Hepatocyte (in vitro differentiated cells): ENCODE measurements at places on chromosomes 5 and 9. TPM values are rescaled to one million over a fixed set of nuclear protein-coding genes. Genes with fewer than 3 reads are reported as not detected.

DNA sequence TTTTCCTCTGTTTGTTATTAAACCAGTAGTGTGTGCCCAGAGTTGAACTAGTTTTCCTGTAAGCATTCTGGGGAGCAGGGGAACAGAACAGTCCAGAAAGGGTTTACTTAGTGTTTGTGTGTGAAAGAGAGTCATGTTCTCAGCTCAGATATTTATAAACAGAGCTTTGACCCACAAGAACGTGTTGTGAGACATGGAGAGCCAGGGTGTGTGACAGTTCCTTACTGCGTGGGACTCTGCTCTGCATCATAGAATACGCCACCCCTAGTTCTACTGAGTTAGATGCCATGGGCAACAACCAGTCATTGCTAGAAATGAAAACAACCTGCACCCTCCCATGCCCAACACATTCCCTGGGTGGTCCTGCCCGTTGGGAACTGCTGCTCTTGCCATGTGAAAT is 330.7 kb downstream of the NDUFS4 start:
- no peak for DNase-seq
- H3K36me3 ChIP-seq, result no peaks in the 10 kb centered on the region
- H3K4me1 ChIP-seq, result no peaks in the 10 kb centered on the region
- H3K4me3 ChIP-seq, result no peak overlapping the region

DNA sequence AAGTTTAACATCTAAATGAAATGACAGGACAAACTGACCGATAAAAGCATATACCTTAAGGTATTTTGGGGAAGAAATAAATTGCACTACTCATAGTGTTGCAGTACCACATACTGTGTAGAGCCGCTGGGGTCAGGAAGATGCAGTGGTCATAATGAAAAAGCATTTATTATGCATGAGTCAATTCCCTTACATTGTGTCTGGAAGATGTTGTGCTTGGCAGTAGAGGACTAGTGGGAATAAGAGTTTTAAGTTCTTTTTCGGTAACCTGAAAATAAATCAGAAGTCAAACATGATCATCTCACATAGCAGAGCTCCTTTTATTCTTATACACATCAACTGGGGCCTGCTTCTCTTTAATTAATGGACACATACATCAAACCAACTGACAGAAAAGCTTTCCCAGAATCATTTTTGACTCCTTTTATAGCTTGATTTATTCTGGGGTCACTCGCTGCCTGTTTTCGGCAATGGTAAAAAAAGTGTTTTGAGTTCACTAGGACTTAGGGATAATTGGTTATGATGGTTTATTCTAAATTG is 262.5 kb upstream of the CHD1 start:
- no peak overlapping the region for H3K4me3 ChIP-seq
- no peak for DNase-seq
- no peak overlapping the region for H3K27ac ChIP-seq
- H3K27me3 ChIP-seq, result no peaks in the 10 kb centered on the region

LCN1 gene
- 0.63 TPM in 1 of 2 replicates, not detected in the other for polyA plus RNA-seq

LRRC19 gene
- polyA plus RNA-seq, result 8.6 and 9.6 TPM in 2 replicates

MEGF9 gene
- polyA plus RNA-seq, result 6.4 and 10.3 TPM in 2 replicates

- H3K4me3 ChIP-seq, result peak overlapping the region; percentile 52
These were observed 579 bp downstream of the ADAMTS16 start for GRCh38 chr5:5140479-5141338.

ZNF618 gene
- polyA plus RNA-seq, result 13.3 and 14.0 TPM in 2 replicates

GRCh38 chr9:15176836-15177235 is 130.2 kb downstream of the TTC39B start:
- H3K4me3 ChIP-seq, result no peak overlapping the region
- DNase-seq, result no peak
- H3K4me1 ChIP-seq, result peaks cover 3% of the 10 kb centered on the region
- no peak overlapping the region for H3K27ac ChIP-seq

GRCh38 chr5:55672477-55672911 is 39.6 kb downstream of the SLC38A9 start:
- H3K27me3 ChIP-seq, result no peaks in the 10 kb centered on the region
- H3K27ac ChIP-seq, result no peak overlapping the region
- no peak overlapping the region for H3K4me3 ChIP-seq

DNA sequence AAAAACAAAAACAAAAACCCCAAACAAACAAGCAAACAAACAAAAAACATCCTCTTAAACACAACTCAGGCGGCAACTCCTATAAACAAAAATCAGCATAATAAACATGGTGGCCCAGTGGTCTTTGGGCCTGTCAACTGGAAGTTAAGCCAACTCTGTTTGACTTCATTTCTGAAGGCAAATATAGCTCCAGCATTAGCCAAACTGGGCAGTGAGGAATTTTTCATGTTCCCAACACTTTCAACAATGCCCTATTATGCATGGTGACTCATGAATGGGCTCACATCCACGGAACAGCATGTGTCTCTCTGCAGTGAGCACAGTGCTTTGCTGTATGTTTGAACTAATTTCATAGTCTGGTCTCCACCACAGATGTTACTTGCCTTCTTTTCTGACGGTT is 143.9 kb upstream of the STC2 start:
- no peaks in the 10 kb centered on the region for H3K36me3 ChIP-seq
- H3K4me3 ChIP-seq, result no peak overlapping the region
- H3K27ac ChIP-seq, result peak overlapping the region; percentile 67
- no peaks in the 10 kb centered on the region for H3K27me3 ChIP-seq

DNA sequence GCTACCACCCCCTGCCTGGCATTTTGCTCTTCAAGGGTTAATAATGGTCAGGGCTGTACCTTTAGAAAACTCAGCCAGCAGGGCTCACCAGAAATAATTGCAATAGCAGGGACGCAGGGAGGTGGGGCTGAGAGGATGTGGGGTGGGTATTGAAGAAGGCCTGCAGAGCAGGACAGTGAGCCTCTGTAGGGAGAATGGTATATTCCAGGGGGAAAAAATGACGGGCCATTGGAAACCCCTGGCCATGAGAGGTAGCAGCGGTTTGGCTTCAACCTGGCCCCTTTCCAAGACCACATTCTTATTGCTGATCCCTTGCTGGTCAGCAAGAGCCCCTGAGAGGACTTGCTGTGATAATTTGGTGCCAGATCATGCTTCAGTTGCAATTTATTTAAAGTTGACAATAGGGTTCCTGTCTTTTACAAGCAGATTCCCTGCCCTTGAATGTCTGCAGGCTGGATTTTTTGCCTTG is 36.7 kb upstream of the CTNNA1 start:
- H3K4me1 ChIP-seq, result peaks cover 7% of the 10 kb centered on the region
- DNase-seq, result no peak
- H3K4me3 ChIP-seq, result no peak overlapping the region
- H3K27me3 ChIP-seq, result no peaks in the 10 kb centered on the region
- peak overlapping the region; percentile 12 for H3K27ac ChIP-seq

GRCh38 chr9:88535226-88536022 is 446 bp downstream of the NXNL2 start:
- peak overlapping the region; percentile 67 for H3K4me3 ChIP-seq
- H3K36me3 ChIP-seq, result no peaks in the 10 kb centered on the region
- H3K27me3 ChIP-seq, result no peaks in the 10 kb centered on the region
- H3K4me1 ChIP-seq, result peaks cover 23% of the 10 kb centered on the region
- peak overlapping the region; percentile 68 for H3K27ac ChIP-seq
- peak; percentile 66 for DNase-seq

PTGR1 gene
- 163 and 266 TPM in 2 replicates for polyA plus RNA-seq

PCDHA11 gene
- polyA plus RNA-seq, result 2.5 TPM in 2 replicates

GRCh38 chr5:74954919-74955318 is 88.7 kb upstream of the FAM169A start:
- no peaks in the 10 kb centered on the region for H3K36me3 ChIP-seq
- peaks cover 58% of the 10 kb centered on the region for H3K4me1 ChIP-seq
- DNase-seq, result no peak
- no peak overlapping the region for H3K4me3 ChIP-seq

SLC9A3 gene
- polyA plus RNA-seq, result 4.8 and 5.4 TPM in 2 replicates

- H3K27ac ChIP-seq, result no peak overlapping the region
- H3K4me3 ChIP-seq, result no peak overlapping the region
- DNase-seq, result no peak
- H3K36me3 ChIP-seq, result no peaks in the 10 kb centered on the region
- no peaks in the 10 kb centered on the region for H3K27me3 ChIP-seq
These were observed 115.3 kb downstream of the TLE4 start for GRCh38 chr9:79687131-79687447.

- H3K36me3 ChIP-seq, result no peaks in the 10 kb centered on the region
- no peak overlapping the region for H3K27ac ChIP-seq
- no peak for DNase-seq
- H3K27me3 ChIP-seq, result no peaks in the 10 kb centered on the region
These were observed 1195.9 kb upstream of the ACO1 start for GRCh38 chr9:31188496-31188895.

DNA sequence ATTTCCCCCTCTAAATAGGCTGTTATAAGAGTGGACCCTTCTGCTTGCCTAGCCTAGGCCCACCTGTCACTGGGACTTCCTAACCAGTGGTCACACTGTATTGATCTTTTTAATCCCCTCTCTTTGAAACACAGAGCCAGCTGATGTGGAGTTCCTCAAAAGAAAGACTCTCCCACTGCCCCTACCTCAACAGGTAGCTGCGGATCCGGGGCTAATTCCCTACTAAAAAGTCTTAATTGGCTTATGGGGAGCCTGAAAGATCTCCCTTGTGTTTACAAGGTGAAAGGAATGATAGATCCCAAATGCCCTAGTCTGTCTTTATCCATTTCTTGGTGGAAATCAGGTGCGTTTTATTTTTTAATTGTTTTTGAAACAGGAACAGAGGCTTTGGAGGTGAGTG is 2.0 kb downstream of the NEUROG1 start:
- no peak overlapping the region for H3K27ac ChIP-seq
- DNase-seq, result no peak
- H3K36me3 ChIP-seq, result no peaks in the 10 kb centered on the region
- peaks cover 97% of the 10 kb centered on the region for H3K27me3 ChIP-seq
- no peak overlapping the region for H3K4me3 ChIP-seq
- H3K4me1 ChIP-seq, result no peaks in the 10 kb centered on the region

DNA sequence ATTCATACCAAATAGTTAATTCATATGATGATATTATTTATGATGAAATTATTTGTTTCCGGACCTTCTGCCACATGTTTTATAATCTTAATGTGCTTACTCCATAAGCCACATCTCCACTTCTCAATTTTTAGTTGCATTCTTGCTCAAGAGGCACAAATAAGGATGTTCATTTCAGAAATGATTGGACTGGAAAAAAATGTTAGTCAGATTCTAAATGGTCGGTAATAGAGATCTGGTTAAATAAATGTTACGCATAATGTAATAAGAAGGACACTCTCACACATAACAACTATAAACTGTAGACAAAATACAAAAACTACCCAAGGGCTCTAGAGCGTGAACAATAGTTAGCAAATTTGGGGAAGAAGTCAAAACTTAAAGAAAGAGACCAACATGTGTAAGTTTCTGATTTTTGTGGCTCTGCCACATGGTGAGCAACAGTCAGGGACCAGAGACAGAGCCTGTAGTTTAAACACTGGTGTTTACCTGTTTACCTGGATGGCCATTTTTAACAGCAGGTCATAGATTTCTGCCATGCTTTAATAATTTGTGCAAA is 554.3 kb upstream of the CLINT1 start:
- H3K27me3 ChIP-seq, result no peaks in the 10 kb centered on the region
- no peak overlapping the region for H3K4me3 ChIP-seq
- DNase-seq, result no peak

- no peak overlapping the region for H3K27ac ChIP-seq
- no peaks in the 10 kb centered on the region for H3K27me3 ChIP-seq
- no peaks in the 10 kb centered on the region for H3K36me3 ChIP-seq
These were observed 105.3 kb downstream of the SLIT3 start for GRCh38 chr5:169195601-169196000.
